ENCODE measurements at places on chromosomes 7 and 10.

DNA sequence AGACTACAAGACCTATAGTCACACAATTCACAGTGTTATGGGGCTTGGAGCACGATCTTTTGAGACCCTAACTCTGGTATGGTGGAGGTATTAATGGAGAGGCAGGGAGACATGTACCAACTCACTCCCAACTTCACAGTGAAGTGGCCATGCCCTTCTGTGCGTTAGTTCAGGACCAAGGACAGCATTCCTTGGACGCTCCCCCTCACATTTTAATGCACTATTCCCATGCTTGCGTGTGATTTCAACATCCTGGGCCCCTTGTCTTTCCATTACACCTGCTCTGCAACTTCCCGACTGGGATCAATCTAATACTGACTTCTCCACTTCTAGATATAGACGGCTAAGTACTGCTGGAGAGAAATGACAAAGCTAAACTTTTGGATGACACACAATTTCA is 72.7 kb downstream of the PLCE1 start:
- no peak for DNase-seq

- no peak for DNase-seq
These were observed 42.9 kb downstream of the CSGALNACT2 start for GRCh38 chr10:43181146-43181545.

DNA sequence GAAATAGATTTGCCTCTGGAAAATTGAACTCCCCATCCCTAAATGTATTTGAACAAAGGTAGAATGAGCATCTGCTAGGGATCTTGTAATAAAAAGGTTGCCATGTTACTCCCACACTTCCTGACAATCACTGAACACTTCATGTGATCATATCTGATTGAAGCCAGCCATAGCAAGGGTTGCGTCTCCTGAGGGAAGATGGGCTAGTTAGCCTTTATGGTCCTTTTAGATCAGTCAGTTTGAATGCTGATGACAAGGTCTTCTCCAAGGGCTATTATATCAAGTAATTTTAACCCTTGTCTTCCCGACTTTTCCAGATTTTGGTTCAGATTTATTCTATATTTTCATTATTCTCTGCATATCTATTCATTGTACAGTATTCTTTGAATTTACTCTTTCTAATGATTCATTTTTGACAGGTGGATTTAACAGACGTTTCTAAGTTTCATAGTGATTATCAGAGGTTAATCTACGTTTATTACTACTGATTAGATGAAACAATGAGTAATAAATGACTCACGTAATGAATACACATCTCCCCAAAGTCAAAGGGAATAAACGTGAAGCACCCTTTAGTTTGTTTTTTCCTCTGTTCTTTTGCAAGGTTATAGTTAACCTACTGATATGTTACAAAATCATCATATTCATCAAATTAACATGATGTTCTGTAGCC is 28.1 kb downstream of the CSGALNACT2 start:
- no peak for DNase-seq

- no peak for DNase-seq
These were observed 12.4 kb upstream of the PRLHR start for GRCh38 chr10:118607768-118608354.

DNA sequence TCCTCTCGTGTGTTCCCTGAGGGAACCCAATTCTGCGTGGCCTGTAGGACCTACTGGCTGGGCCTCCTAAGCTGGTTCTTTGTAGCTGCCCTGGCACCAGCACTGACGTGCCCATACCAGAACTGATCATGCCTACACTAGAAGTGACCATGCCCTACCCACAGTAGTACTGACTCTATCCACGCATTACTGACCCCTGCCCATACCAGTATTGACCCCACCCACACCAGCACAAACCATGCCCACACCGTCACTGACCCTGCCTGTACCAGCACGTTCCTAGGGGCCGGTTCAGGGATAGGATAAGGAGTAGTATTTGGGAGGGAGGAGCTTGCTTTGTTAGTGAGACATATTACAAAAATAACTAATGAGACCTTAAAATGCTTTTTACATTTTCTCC is 88.0 kb downstream of the DOCK1 start:
- DNase-seq, result no peak

DNA sequence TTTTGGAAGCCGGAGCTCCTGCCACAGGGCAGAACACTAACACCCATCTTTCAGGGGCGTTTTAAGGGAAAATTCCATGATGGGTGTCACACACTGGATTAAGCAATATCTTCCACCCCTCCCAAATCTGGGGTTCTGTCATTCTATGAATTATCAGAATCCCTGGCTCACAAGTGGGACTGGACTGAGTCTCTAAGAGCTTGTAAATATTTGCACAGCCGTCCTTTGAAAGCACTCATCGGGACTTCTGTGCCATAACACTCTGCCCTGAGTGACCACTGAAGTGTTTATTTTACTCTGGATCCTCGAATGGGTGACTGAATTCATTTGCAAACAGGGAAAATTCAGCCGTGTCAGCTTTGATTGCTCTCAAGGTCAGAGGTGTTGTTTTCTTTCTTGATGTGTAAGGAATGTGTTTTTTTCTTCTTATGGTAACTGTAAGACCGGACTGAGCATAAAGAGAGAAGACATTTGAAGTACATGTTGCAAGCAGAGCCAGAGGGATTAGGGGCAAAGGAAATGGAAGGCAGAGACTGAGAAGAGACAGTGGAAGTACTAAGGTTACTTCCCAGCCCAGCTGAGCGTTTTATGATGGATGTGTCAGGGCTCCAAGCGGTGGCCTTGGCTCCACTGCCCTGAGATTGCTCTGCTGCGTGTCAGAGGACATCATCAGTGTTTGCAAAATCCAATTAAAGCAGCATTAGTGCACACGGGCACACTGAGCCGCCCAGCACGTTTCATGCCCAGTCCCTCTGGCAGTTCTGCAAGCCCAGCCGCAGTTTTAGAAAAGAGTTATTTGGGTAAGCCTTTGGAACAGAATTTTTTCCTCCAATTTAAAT is 17.7 kb upstream of the GTPBP4 start:
- DNase-seq, result peak; percentile 40

DNA sequence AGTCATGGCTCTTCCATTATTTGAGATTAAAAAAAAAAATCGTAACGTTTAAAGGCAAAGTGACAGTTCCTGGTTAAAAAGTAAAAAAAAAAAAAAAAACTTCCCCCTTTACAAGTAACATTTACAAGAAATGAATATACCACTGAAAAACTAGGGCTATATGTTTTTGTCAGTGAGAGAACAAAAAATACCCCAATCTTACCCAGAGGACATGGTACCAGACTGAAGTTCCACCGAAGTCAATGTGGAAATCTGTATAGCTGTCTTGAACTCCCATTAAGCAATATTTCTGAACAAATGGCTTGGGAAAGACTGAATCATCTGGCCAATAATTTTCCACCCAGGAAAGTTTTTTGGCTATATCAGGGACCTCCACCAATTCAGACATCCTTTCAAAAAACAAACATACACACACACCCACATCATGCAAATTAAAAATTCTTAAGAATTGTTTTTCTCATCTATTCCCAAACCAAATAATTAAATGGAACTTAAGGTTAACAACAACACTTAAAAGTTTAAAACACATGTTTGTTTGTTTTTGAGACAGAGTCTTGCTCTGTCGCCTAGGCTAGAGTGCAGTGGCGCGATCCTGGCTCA is 50.2 kb downstream of the KDM7A start:
- no peak for DNase-seq

GRCh38 chr7:26663874-26664273 is 200.5 kb downstream of the SKAP2 start:
- no peak for DNase-seq

GRCh38 chr10:122116331-122116730 is 127.4 kb downstream of the TACC2 start:
- peak; percentile 68 for DNase-seq

DNA sequence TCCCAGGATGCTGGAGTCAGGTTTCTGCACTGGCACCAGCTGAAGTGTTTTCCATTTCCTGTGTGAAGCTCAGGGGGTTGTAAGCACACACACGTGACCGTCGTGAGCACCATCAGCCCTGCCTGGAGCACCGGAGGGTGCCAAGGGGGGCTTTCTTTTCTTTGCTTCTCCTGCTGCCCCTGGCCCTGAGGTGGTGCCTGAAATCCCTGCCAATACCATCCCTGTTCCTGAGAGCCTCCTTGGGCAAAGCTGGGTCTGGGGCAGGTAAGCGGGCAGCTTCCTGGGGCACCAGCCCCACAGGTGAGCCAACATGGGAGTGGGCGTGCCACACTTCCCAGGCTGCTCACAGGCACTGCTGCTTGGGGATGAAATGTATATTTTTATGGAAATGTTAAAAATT is 593.6 kb downstream of the DNAJB6 start:
- DNase-seq, result no peak

- DNase-seq, result peak; percentile 55
These were observed 488 bp downstream of the ARMC10 start for GRCh38 chr7:103075337-103075918.

DNA sequence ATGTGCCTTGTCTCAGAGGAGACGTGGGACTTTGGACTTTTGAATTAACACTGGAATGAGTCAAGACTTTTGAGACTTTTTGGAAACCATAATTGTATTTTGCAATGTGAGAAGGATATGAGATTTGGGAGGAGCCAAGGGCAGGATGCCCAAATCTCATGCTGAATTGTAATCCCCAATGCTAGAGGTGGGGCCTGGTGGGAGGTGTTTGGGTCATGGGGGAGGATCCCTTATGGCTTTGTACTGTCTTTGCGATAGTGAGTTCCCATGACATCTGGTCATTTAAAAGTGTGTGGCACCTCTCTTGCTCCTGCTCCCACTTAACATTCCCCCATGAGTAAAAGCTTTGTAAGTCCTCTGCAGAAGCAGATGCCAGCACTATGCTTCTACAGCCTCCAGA is 39.2 kb downstream of the DNAJC9 start:
- peak; percentile 40 for DNase-seq

DNA sequence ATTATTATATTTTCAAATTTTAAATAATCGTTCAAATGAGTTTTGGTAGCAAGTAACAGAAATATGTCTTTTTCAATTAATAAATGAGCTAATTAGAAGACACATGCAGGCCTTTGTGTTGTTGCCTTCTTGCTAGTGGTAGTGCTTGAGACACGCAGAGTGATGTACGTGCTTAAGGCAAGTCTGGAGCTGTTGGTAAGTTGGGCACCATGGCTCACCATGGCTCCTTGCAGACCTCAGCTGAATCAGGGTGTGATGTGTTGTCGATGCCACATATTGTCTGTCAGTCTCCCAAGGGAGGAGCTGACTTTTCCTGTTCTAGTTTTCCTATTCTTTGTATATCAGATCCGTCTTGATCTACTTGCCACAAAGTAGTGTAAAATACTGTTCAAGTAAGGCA is 8.3 kb downstream of the CDK14 start:
- no peak for DNase-seq

DNA sequence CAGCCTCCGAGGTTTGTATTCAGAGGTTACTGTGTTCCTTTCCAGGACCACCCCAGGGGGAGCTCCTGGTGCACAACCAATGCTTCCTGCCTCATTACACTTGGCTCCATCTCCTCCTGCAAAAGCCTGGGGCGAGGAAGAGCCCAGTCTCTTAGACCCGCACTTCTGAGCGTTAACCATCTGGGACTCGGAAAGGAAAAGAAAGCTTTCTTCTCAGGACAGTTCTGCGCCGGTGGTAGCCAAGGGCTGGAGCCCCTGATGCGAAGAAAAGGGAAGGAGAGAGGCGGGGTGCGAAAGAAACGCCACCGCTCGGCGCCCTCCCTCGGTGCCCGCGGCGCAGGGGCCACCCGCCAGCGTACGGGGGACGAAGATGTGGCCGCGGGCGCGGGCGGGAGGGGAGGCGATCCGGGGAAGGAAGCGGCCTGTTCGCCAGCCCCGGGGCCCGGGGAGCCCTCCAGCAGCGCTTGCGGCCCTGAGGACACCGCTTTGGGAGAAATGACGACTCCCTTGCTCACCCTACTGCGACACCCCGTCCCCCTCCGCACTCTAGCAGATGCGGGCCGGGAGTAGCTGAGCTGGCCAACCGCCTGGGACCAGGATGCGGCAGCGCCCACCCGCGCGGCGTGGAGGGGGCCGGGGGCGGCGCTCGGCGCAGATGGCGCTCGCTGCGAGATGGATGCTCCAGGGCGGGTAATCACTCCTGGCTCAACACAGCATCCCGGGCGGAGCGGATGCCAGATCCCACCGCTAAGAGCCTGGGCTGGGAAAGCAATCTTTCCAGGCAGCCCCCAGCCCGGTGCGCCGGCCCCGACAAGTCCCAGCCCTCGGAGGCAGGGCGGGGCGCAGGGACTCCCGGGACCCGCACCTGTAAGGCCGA is 1.3 kb downstream of the NRCAM start:
- DNase-seq, result no peak

- DNase-seq, result no peak
These were observed 54.5 kb downstream of the JAKMIP3 start for GRCh38 chr10:132120200-132120599.

DNA sequence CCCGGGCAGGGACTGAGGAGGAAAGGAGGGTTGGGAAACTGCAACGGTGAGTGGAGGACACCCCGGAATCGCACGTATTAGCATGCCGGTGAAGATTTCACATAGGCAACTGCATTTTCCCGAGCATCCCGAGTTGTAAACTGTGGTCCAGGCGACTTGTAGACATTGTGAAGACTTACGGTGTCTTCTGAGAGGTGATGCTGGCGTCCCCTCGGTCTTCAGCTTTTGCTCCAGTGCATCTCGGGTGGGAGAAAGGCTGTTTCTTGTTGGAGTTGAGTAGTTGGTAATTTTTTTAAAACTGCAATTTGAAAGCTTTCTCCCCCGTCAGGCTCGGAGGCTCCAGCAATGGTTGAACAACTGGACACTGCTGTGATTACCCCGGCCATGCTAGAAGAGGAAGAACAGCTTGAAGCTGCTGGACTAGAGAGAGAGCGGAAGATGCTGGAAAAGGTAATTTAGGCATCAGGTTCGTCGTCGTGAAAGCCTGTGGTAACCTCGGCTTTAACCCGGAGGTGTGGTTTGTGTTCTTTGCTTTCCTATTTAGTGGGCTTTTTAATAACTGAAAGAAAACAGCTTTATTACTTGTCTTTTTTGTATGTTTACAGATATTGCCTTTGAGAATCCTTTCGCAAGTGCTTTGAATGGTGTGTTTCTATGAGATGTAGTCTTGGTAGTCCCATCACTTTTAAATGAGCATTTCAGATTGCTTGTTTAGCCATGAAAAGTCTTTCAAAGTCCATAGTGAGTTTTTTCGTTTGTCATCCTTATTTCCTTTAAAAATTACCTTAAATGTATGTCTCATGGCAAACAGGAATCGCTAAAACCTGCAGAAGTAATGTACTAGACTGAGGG is 687 bp downstream of the HELLS start:
- DNase-seq, result no peak

DNA sequence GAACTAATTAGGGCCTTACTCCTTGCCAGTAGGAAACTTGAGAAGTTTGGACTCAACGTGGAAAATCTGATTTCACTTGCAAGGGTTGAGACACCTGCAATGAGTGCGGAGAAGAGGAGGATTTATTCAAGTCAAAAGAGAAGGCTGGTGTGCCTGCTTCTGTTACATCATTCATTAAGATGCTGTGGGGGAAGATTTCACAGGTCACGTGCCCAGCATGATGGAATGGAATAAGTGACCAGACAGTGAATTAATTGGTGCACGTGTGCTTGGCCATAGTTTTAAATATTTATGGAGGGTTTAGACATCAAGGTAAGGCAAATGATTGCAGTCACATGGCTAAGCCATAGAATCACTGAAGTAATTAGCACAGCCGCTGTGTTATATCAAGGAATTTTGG is 155.0 kb downstream of the C7orf25 start:
- DNase-seq, result no peak
